ENCODE measurements at places on chromosomes 2 and 18.

DNA sequence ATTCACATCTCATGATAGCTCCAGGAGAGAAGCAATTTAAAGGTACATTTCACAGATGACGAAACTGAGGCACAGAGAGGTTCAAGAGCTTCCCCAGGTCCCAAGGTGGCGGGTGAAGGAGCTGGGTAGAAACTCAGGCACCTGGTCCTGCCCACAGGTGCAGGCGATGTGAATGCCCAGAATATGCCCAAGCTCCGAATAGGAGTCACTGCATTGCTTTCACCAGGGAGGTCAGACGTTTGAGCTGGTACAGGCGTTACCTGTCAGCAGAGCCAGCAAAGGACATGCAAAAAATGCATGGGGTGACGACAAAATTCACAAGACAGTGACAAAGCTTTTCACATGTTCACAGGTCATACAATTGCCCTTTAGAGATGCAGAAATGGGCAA lies 247.9 kb downstream of the HDAC4 start:
- DNase-seq, result no peak

GRCh38 chr2:42926434-42927333 lies 134.3 kb upstream of the HAAO start:
- DNase-seq, result no peak

DNA sequence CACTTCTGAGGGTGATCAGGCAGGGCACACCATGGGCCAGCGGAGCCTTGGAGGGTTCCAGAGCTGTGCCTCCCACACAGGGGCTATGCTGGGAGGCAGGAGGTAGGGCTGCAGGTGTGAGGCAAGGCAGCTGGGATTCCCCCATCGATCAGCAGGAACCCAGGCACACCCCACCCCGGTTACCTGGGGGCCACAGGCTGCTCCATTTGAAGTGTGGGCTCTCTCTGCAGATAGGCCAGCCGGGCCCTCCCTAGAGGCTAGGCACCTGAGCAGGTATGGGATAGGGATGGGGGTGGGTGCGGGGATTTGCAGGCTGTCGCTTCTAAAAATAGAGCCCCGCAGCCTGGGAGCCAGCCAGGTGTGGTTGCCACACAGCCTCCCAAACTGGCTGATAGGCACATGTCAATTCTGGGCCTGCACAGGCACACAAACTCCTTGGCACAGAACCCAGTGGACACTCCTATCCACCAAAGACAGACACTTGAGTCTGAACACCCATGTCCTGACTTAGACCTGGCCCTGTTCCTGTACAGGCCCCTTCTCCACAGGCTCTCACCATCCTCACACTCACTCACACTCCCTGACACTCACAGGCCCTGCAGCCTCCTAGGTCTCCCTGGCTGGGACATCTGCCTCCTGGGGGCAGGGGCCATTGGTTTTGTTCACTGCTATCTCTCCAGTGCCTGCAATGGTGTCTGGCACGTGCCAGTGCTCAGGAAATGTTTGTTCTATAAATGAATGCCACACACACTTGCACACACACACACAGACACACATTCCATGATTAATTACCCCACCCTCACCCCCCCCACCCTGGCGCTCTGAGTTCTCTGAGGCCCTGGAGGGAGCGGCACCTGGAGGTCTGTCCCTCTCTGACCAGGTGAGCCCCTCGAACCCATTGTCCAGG lies 73.4 kb downstream of the ZFP36L2 start:
- DNase-seq, result no peak

- no peak for DNase-seq
These were observed 12.3 kb downstream of the ARL6IP6 start for GRCh38 chr2:152730591-152731333.

DNA sequence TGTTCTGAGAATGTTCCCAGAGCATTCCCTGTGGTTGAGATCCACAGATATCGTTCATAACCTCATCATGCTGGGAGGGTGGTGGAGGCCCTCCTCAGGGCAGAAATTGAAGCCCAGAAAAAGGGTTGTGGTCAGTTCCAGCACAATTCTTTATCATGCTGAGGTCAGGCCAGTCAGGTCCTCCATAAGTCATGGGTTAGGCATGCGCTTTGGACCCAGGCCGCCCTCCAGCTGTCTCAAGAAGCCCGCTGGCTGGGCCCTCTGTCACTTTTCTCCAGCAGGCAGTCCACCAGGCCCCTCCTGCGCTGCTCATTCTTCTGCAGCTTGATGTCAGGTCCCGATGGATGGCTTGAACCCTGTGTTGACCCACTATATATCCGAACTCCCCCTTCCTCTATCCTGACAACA lies 151.1 kb upstream of the NT5C1B start:
- no peak for DNase-seq

- DNase-seq, result no peak
These were observed 105.8 kb downstream of the GALNT14 start for GRCh38 chr2:31032475-31032874.

DNA sequence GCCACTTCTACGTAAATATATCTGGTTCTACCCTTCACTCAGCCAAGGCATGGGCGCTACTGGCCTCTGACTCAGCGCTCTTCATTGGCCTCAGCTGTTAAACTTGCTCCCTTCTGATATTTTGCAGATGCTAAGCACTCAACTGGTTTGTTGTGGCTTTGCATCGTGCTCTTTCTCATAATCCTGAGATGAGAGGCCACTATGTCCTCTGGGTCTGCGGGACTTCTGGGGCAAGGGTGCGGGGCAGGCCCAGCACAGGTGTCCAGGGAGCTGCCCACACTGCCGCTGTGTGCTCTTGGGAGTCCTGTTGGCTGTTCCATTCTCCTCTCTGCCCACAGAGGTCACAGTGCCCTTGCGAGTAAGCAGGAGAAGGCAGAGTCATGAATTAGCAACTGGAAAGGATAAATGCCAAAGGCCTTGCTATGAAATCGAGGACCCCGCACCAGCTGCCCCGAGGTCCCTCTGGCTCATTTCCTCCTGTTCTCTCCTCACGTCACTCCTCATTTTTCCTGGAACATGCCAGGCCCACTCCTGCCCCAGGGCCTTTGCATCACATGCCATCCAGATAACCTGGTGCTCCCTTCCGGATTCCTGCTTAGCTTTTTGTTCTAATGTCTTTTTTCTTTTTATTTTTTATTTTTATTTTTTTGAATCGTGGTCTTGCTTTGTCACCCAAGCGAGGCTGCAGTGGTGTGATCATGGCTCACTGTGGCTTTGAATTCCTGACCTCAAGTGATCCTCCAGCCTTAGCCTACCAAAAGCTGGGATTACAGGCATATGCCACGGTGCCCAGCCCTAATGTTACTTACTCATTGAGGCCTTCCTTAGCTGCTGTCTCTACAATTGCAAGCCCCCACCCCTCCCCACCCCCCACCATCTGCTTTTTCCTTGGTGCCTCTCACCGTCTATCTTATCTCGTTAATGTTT lies 34.9 kb upstream of the MAT2A start:
- no peak for DNase-seq

DNA sequence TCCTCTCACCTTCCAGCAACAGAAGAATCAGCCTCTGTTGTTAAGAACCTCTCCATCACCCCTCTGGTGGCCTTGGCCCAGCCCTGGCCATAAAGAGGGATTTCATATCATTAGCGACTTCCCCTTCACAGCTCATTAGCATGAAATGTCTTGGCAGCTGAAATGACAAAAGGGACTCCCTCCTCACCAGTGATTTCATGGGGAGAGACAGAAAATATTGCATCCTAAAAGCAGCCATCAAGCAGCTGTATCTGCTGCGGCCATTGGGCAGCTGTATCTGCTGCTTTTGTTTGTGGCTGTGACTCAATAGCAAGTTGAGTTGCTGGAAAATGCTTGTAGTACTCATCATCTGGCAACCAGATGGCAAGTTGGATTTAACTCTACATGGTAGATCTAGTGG lies 105.9 kb upstream of the RMDN2 start:
- DNase-seq, result no peak

DNA sequence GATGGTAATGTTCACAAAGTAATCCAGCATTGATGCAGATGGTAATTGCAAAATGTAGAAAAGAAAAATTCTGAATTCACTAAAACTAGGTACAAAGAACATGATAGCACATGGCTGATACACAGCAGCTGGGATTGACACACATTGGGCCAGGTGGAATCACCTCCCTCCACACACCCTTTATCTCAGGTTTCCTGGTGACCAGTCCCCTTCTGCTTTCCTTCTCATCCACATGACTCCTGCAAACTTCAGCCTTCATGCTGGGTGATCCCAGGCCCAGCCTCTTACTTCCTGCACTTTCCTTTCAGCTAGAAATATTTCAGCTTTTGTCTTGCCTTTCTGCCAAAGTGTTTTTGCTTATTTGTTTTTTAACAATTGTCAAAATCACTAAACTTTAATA lies 246.9 kb downstream of the LNPK start:
- DNase-seq, result no peak

DNA sequence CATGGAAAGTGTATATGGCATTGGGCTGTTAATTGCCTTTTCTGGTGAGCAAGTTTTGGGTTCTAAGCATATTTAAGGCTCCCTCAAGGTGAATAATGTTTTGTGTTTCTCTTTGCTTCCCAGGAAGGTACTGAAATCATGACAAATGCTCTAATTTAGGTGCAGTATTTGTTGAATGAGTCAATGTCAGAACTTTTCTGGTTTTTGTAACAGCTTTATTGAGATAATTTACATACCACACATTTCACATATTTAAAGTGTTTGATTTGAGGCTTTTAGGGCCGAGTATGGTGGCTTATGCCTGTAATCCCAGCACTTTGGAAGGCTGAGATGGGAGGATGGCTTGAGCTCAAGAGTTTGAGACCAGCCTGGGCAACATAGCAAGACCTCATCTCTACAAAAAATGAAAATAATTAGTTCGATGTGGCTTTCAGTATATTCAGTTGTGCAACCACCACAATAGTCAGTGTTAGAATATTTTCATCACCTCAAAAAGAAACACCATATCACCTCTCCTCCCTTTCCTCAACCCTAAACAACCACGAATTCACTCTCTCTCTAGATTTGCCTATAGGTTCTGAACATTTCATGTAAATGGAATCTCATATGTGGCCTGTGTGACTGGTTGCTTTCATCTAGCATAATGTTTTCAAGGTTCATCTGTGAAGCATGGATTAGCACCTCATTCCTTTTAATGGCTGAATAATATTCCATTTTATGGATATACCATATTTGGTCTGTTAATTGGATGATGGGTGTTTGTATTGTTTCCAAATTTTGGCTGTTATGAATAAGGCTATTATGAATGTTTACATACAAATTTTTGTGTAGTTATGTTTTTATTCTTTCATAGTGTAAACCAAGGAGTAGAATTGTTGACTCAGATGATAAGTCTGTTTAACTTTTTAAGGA lies 54.9 kb downstream of the MGAT5 start:
- DNase-seq, result no peak

GRCh38 chr2:72425996-72426395 lies 278.3 kb upstream of the CYP26B1 start:
- no peak for DNase-seq

DNA sequence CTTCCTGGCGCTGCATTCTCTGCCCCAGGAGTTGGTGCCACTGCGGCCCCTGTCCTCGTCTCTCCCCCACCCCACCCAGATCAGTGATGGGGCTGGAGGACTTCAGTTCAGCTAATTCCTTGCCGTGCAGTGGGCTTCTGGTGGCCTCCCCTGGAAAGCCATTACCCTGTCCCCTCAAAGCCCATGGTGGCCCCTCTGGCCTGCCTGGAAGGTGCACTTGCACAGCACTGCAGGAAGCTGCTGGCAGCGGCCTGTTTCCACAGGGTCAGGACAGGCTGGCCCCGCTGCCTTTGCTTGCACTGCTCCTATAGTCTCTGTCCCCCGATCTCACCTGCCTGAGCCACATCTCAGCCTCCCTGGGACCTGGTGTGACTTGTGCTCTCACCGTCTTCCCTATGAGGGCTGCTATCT lies 105.1 kb downstream of the USP40 start:
- DNase-seq, result no peak

- no peak for DNase-seq
These were observed 571.9 kb upstream of the CNTNAP5 start for GRCh38 chr2:123453046-123453700.

GRCh38 chr18:34840256-34840826 lies 130.2 kb downstream of the DTNA start:
- DNase-seq, result no peak

DNA sequence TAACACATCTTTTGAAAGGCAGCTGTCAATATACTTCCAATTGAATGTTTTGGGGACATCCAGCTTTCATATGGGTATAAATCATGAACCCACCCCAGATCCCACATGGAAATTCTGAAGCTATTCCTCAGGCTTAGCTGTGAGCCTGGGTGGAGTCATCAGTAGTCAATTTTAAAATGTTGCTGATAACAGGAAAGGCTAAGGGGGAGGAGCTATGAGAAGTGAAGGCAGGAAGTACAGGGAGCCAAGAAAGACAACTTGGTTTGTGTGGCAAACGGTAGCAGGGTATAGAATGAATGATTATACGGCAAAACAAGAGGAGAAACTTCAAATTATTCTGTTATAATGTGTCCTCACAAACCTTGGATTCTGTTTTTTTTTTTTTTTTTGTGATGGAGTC lies 108.6 kb downstream of the QPCT start:
- no peak for DNase-seq

- no peak for DNase-seq
These were observed 148.8 kb downstream of the ACKR3 start for GRCh38 chr2:236718207-236718992.

DNA sequence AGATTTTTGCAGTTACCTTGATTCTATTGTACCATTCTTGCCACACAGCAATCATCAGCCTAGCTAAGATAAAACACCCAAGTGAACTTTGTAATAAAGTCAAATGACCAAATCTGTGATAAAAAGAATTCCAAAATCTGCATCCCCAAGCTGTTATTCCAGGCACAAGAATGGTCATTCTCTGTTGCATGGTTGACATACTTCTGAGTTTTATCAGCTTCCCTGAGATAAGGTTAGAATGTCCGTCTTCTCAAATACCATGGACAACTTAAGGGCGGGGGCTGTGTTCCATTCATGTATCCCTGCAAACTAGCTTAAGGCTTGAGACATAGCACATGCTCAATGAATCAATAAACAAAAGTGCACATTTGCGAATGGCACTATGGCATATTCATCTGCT lies 8.1 kb upstream of the BMP10 start:
- DNase-seq, result no peak

DNA sequence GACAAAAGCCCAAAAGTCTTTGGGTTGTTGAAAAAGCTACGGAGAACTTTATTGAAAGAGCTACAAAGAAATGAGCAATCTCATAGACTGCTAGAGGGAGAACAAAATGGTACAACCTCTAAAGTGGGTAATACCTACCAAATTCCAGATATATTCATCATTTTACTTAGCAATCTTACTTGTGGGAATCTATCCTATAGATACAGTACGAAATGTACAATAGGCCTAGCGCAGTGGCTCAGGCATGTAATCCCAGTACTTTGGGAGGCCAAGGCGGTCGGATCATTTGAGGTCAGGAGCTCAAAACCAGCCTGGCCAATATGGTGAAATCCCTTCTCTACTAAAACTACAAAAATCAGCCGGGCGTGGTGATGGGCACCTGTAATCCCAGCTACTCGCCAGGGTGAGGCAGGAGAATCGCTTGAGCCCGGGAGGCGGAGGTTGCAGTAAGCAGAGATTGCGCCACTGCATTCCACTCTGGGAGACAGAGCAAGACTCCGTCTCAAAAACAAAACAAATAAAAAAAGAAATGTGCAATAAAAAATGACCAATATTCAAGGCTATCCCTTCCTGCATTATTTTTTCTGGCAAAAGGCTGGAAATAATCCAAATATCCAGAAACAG lies 10.1 kb downstream of the EXOC6B start:
- DNase-seq, result no peak

GRCh38 chr2:170229744-170230143 lies 51.8 kb downstream of the MYO3B start:
- no peak for DNase-seq

- no peak for DNase-seq
These were observed 97.6 kb upstream of the PPP1CB start for GRCh38 chr2:28653892-28654662.

- DNase-seq, result no peak
These were observed 1216.6 kb upstream of the PIK3C3 start for GRCh38 chr18:40738321-40738880.

GRCh38 chr2:71675296-71675695 lies 221.9 kb downstream of the DYSF start:
- DNase-seq, result no peak
